Left colon (tissue), 2 donors: ENCODE measurements at places on chromosomes 2 and 18. TPM values are rescaled to one million over a fixed set of nuclear protein-coding genes. Genes with fewer than 3 reads are reported as not detected.
A peak's percentile ranks its signal among the peaks of the same experiment; 100 is the strongest.

RAPGEF4 gene
- total RNA-seq, result 1.2 TPM

EHD3 gene
- 1.2 TPM for total RNA-seq

AGXT gene
- 0.59 TPM for total RNA-seq

KCNG2 gene
- total RNA-seq, result not detected

ANKRD23 gene
- total RNA-seq, result 3.7 TPM

COL6A3 gene
- 22.6 TPM for total RNA-seq

SLC4A3 gene
- 1.2 TPM for total RNA-seq

CHN1 gene
- 2.3 TPM for total RNA-seq

- no peak for DNase-seq
Measured at GRCh38 chr2:27728081-27728858, 43.2 kb upstream of the MRPL33 start.

DNA sequence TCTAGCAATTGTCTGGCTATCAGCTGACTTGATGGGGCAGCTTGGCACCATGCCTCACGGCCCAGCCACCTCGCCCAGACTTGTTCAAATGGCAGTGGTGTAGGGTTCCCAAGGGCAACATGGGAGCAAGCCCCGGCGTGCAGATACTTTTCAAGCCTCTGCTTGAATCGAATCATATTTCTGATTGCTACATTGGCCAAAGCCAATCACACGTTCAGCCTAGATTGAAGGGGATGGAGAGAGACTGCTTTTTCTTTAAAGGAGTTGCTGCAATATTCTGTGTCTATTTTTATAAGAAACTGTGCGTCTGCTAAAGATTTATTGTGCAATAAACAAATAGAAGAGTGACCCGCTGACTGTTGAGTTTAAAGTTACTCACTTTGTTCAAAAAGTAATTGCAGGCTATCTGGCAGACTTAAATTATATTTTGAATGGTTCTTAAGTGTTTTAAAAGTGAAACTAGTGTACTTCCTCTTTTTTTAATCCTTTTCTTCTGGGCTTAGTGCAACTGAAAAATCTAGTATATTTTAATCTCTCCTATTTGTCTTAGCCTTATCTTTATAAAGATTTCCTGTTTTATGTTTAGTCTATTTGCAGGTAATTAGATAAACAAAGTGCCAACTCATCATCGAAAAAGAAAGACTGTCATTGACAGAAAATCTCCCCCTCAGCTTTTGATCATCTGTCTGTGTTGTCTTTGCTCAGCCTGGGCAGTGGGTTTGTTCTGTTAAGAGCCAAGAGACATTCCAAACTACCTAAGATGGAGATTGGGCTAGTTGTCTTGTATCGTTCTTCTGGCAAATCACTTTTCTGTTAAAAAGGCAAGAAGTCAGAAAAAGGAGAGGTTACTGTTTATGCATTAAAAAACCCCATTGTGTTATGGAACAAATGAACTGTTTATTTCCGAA is 156.1 kb downstream of the TPGS2 start:
- peak; percentile 30 for DNase-seq

- no peak for DNase-seq
Measured at GRCh38 chr2:178448968-178449661, 1.9 kb downstream of the PRKRA start.

- peak; percentile 9 for DNase-seq
Measured at GRCh38 chr18:76448256-76449110, 46.6 kb downstream of the ZNF516 start.

- DNase-seq, result peak; percentile 26
Measured at GRCh38 chr2:5365871-5366461, 326.2 kb upstream of the SOX11 start.

- DNase-seq, result peak; percentile 53
Measured at GRCh38 chr2:109318150-109318948, 189.3 kb downstream of the SH3RF3 start.

GRCh38 chr2:192230889-192231453 is 36.2 kb upstream of the TMEFF2 start:
- no peak for DNase-seq

DNA sequence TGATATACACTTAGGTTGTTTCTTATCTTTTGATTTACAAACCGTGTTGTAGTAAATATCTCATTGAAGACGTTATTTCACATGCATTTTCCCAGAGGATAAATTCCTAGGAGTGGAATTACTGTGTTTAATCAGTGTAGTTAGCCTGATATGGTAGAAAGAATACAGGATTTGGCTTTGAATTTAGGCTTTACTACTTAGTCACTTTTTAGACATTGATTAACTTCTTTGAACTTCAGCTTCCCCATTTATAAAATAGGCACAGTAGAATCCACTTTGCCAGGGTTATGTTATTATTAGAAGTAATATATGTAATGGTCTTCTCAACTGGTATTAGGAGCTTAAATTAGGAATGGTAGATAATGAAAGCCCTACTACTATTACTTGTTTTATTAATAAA is 27.4 kb downstream of the PSMD14 start:
- DNase-seq, result no peak

GRCh38 chr2:10721396-10722251 is at the start of gene ATP6V1C2:
TSS of gene ATP6V1C2 (plus strand) at chr2:10721630. CDS start at chr2:10722850, 1,220 bp downstream.
- peak; percentile 84 for DNase-seq

DNA sequence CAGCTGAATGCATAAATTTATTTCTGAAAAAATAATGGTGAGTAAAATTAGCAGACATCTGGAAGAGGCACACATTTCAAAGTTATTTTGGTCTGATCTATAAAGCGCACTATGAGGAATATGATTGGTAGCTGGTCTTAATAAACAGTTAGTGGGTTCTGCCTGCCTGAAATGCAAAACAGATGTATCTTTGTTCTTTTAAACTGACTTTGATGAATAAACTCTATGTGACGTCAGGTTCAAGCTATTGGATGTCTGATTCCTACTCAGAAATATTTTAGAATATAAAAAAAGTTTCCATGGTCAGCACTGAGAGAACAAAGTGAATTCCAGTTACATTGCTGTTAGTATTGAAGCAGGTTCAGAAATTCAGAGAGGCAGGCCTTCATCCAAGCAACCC is 136.4 kb downstream of the TPGS2 start:
- no peak for DNase-seq

DNA sequence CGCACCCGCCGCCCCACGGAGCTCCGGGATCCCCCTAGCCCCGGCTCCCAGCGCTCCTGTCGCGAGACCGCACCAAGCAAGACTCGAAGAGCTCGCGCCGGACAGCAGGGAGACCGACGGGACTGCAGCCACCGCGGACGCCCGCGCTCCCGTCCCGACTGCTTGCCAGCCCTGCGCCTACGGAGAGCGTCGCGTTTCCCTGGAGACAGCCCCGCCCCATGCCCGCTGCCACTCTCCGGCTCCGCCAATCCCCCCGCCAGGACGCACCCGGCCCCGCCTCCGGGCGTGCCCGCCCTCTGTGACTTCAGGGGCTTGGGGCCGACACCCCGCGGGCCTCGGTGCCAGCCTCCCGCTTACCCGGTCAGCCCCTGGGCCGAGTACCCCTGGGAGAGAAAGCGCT is at the start of gene ANKMY1:
TSS of gene ANKMY1 (minus strand) at position 181 of the 400 bp plus-strand sequence. CDS start 653 bp downstream, outside the sequence.
- peak; percentile 70 for DNase-seq

GRCh38 chr18:76928179-76928868 is 106.0 kb downstream of the ZNF236 start:
- no peak for DNase-seq
